Hematopoietic multipotent progenitor cell treated with erythropoietin and hydrocortisone succinate and interleukin-3 and kit ligand, for 17 days (in vitro differentiated cells): ENCODE measurements at places on chromosomes 6 and 20.

GRCh38 chr6:41683273-41683522, 44.9 kb downstream of the MDFI start:
- DNase-seq: no peak

DNA sequence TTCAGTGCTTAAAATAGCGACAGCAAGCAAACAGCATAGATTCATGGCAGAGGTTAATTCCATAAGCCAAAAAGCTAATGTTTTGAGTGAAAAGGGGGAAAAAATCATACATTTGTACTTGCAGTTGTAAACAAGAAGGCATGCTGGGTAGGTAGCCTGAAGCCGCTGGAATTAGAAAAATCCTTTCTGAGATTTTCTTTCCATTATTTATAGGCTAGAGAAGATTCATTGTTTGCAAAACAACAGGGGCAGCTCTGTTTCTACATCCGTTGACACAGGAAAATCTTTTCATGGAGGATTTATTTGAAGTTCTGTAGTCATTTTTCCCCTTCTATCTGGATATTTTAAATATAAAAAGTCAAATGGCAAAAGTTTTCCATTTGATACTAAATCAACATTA, 843.9 kb downstream of the QKI start:
- no peak for DNase-seq

GRCh38 chr6:158573542-158573931, 13.6 kb downstream of the TMEM181 start:
- no peak for DNase-seq

DNA sequence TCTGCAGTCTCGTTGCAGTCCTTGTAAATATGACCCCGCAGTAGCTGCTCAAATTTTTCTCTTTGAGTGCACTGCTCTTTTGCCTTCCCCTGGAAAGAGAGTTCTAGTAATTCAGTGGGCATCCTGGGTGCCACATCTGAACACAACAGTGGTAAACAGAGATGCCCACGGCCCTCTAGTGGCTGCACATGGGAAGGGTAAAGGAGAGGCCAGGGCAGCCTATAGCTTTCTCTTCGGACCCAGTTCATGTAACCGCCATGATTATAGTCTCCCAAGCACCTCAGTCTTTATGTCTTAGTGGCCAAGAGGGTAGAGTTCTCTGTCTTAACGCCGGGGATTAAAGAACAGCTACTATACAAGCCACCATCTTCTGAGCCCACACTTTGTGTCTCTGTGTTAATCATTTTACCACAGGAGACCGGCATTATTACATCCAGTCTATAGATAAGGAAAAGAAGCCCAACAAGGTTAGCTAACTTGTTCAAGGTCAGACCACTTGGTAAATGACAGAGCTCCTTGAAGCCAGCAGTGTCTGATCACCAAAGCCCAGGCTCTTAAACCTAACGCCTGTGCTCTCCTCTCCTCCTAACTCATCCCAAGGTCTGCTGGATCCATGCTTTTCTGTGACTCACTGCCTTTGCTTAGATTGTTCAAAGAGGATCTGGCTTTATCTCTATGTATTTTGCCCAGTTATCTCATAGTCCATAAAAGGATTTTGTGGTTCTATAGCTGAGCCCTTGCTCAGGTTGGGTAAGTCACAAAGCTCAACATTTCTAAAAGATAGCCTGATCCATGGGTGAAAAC, 81.8 kb downstream of the ISM1 start:
- no peak for DNase-seq

DNA sequence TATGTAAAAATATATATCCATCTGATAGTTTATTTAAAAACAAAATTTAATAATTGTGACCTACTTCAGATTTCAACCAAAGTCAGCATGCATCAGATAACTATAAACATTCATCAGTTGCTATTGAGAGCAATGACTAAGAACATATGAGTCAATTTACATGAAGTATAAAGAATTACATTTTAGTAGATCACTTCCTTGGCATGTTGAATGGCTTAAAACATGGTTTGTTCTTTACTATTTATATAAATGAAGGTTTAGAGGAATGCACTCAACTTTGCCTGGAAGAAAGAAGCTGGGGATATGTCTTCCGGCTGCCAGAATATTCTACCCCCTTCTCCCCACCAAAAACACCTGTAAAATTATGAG, 6.4 kb upstream of the FAM217A start:
- DNase-seq: no peak

- DNase-seq: no peak
Measured at GRCh38 chr20:62445553-62446340, 18.4 kb upstream of the RBBP8NL start.

DNA sequence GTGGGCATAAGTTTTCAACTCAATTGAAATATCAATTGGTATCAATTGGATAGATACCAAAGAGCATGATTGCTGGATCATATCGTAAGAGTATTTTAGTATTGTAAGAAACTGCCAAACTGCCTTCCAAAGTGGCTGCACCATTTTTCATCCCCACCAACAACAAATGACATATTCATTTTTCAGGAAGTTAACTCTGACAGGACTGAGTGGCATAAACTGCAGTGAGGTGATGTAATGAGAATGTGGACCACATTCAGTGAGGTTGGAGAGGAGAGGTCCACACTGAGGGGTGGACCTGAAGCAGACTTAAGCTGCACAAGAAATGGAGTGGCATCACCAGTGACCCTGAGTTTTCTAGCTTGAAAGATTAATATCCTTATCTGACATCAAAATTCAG, 11.6 kb upstream of the CALHM6 start:
- DNase-seq: no peak

DNA sequence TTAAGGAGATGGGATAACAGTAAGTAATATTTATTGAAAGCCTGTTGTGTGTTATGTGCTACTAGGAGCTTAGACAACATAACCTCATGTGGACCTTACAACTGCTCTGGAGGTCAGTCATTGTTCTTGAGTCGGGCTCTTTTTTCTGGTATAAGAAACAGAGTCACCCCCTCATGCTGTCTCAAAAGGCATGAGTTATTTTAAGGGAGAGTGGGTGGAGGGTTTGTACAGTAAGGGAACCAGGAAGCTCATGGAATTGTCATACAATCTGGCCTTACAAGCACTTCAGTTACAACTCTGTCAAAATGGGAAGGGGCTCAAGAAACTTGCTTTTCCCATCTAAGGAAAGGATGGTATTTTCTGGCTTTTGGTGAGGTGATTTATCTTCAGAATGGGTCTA, 16.5 kb upstream of the DSE start:
- DNase-seq: no peak

GRCh38 chr6:73028124-73028766, 197.1 kb downstream of the KHDC1L start:
- DNase-seq: no peak

- DNase-seq: no peak
Measured at GRCh38 chr6:37928217-37928616, 108.7 kb downstream of the ZFAND3 start.

DNA sequence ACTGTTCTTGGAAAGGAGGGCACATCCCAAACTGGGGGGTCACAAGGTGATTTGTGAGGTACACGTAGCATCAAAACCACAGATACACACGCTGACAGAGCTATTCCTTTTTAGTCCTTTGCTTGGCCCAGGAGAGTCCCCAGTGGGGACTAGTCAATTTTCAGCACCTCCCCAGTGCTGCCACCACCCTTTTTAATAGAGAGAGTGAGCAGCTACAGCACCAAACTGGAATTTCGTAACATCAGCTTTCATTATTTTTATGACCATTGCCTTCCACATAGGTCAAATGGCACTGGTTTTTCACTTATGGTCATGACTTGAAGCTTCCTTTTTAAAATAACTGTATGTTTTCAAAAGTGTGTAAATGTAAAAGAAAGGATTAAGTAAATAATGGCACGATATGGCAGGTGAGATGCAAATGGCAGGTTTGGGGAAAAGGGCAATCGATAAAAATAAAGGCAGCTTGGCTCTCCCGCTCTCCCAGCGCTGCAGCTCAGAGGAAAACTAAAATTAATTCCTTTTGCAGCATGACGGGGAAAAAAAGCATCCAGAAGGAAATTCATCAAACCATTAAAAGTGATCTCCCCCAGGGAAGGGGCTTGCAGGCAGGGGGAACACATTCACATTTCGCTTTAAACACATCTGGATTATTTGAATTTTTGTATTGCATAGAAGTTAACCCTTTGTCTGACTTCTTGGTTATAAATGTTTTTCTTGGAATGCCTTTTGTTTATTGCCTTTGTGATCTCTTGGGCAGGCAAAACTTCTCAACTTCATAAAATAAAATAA, 95.2 kb downstream of the ANKRD60 start:
- no peak for DNase-seq

GRCh38 chr20:6057691-6058090, 3.8 kb upstream of the LRRN4 start:
- DNase-seq: no peak
